GM13976 (cell line): ENCODE measurements at places on chromosomes 4 and X.

DNA sequence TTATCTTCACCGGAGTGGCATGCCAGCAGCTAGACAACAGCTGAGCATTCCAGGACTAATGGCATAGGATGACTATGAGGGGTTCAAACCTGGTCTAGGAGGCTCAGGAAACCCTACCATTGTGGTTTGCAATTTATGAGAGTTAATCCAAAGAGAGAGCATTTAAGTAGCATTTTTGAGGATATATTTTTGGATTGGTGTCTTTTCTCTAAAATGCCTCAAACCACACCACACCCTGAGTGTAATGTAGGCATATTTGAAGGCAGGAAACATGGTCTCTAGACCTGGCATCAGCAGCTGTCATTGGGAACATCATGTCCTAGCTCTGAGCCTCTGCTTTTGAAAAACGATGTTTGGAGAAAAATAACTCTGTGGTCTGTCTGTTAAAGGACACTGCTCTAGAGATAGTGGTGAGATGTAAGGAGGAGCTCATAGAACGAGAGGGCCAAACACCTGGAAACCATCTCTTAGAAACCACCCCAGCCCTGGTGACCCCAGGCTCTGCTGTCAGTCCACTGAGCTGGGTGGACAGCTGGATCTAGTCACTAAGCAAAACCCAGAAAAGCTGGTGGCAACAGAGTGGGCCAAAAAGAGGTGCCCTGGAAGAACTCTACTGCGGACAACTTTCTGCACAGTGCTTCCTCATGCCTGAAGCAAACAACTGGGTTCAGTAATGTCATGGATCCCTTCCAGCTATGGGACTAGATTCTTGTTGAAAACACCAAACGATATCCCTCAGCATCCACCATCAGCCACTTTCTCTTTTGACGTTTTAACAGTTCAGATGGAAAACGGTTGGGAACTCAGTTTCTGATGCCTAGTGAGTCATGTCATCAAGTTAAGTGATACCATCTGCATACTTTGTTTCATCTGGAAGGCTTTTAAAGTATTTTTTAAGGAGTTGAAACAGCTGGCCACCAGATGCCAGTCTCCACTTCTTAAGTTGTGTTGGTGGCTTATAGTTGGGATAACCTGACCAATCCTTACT is 100.2 kb upstream of the C1QTNF7 start:
- DNase-seq = no peak

DNA sequence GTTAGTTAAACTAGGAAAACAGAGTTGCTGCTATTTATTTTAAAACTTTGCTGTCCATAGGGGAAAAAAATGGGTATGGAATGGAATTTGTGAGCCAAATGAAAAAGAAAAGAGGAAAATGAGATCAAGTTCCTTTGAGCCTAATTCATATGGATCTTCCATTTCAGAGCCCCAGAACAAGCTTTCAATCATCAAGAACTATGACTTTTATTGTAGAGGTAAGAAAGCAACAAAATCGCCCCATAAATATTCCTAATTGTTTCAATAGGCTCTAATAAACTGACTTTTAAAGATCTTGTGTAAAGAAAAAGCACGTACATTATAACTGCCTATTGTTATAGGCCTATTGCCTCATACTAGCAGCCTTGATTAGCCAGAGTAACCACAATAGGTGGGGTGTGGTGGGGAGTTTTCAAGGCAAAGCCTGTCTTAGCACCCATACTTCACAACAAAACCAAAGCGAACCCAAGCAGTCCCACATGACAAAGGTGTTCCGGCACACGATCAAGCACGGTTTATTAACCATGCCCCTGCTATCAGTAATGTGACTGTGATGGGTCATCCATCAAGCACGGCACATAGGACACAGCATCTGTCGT is 44.4 kb downstream of the RBM47 start:
- no peak for DNase-seq

DNA sequence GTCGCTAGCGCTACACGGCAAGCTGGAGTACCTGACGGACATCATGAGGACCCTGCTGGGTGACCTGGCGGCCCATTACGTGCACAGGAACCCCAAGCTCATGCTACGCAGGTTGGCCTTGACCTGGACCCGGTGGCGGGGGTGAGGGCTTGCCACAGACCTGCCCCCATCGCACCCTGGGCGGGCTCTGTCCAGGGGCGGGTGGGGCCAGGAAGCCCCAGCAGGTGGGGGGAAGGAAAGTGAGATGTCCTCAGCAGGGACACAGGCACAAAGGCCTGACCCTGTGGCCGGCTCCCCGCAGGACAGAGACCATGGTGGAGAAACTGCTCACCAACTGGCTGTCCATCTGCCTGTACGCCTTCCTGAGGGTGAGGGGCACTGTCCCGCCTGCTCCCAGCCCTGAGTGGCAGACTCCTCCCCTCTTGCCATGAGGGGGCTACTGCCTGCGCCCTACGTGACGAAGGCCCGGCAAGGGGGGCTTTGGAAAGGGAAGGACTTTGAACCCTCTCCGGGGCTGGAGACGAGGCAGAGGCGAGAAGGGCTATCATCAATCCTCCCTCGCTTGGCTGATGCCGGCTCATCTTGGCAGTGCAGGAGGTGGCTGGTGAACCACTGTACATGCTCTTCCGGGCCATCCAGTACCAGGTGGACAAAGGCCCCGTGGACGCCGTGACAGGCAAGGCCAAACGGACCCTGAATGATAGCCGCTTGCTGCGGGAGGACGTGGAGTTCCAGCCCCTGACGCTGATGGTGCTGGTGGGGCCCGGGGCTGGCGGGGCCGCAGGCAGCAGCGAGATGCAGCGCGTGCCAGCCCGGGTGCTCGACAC is 5.3 kb upstream of the SRPK3 start:
- DNase-seq = no peak

DNA sequence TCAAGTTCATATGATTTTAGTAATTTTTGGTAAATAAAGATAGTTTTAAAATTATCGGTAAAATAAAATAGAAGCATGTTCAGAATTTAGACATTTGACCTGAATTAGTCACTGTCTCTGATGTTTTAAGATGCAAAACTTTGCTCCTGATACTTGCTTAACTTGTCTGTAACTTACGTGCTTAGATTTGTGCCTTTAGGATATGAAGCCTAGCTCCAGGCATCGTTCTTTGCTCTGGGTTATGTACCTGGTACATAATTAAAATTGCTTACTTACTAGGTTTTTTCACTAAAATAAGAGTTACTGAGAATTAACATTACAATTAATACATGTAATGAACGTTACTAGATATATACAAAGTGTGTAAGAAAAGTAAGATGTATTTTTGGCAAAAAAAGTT is 24.9 kb upstream of the AADAT start:
- no peak for DNase-seq
